Keratinocyte (primary cell): ENCODE measurements at places on chromosomes 4 and X. TPM values are rescaled to one million over a fixed set of nuclear protein-coding genes. Genes with fewer than 3 reads are reported as not detected.

GRCh38 chrX:118182025-118182424, 65.4 kb upstream of the KLHL13 start:
- H3K36me3 ChIP-seq, result no peaks in the 10 kb centered on the region
- no peak overlapping the region for H3K27ac ChIP-seq
- DNase-seq, result no peak
- H3K4me1 ChIP-seq, result peaks cover 4% of the 10 kb centered on the region
- H3K4me3 ChIP-seq, result no peak overlapping the region

DNA sequence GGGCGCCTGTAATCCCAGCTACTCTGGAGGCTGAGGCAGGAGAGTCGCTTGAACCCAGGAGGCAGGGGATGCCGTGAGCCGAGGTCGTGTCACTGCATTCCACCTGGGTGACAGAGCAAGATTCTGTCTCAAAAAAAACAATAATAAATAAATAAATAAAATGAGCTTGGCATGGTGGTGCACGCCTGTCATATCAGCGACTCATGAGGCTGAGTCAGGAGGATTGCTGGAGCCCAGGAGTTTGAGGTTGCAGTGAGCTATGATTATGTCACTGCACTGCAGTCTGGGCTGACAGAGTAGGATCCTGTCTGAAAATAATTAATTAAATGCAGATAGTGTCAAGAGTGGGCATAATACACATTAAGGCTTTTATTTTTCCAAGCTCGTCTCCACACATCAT, 77.5 kb downstream of the DHRSX start:
- no peaks in the 10 kb centered on the region for H3K4me1 ChIP-seq
- H3K27me3 ChIP-seq, result no peaks in the 10 kb centered on the region
- H3K4me3 ChIP-seq, result no peak overlapping the region
- no peak for DNase-seq

- H3K4me3 ChIP-seq, result no peak overlapping the region
- no peaks in the 10 kb centered on the region for H3K27me3 ChIP-seq
- no peaks in the 10 kb centered on the region for H3K36me3 ChIP-seq
- no peak for DNase-seq
- H3K27ac ChIP-seq, result no peak overlapping the region
These were observed 30.7 kb downstream of the CDKL2 start for GRCh38 chr4:75599647-75600046.

- DNase-seq, result no peak
- H3K36me3 ChIP-seq, result no peaks in the 10 kb centered on the region
- H3K4me3 ChIP-seq, result no peak overlapping the region
- no peaks in the 10 kb centered on the region for H3K27me3 ChIP-seq
- H3K4me1 ChIP-seq, result no peaks in the 10 kb centered on the region
These were observed 66.2 kb upstream of the TACR3 start for GRCh38 chr4:103786014-103786413.

DNA sequence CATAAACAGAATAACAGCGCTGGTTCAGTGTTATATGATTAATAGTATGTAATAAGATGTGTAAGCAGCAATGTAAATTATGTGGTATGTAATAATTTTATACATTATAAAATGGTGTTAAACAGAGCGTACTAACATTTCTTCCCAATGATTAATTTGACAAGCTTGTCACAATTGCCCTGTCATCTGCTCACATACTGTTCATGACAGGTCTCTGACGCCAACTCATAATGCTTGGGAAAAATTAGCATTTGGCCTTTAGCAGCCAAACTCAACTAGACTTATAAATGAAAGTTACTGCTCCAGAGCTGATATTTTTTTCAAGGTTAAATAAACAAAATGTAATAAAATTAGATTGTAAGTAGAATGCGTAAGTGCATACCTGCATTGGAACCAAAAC, 246.8 kb downstream of the TRAM1L1 start:
- DNase-seq, result no peak
- no peak overlapping the region for H3K27ac ChIP-seq
- no peaks in the 10 kb centered on the region for H3K4me1 ChIP-seq
- no peak overlapping the region for H3K4me3 ChIP-seq

DNA sequence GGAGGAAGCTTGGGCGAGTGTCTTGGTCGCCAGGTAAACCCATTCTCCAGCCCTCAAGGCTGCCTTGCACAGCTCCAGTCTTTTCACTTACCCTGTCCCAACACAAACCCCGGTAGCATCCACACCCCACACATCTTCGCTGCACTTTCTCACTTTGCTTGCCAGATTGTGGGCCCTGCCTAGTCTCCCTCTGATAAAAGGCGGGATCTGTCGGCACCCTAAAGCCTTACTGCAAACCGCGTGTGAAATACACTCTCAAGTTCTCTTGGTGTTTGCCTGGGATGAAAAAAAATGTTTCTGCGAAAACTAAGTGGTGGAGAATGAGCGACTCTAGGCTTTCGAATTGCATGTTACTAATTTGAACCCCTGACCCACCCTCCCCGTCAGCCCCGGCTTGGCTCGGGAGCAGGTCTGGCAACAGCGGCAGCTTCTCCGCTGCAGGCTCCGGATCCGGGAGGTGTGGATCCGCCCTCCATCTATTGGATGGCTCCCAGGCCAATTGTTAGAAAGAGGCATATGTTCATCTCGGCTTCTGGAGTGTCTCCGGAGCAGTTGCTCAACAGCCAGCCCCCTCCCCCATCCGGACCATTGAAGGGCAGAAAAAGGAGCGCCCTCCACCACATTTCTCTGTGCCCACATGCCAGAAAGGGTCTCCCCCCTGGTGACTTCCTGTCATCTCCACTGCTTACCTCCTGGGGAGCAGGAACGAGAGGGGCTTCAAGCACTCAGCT, 3.0 kb upstream of the CITED1 start:
- H3K36me3 ChIP-seq, result no peaks in the 10 kb centered on the region
- H3K4me1 ChIP-seq, result peaks cover 11% of the 10 kb centered on the region
- no peak overlapping the region for H3K27ac ChIP-seq

GRCh38 chrX:13489454-13489853, 79.9 kb upstream of the EGFL6 start:
- peak overlapping the region; percentile 51 for H3K27ac ChIP-seq
- peak; percentile 19 for DNase-seq
- no peaks in the 10 kb centered on the region for H3K27me3 ChIP-seq
- no peak overlapping the region for H3K4me3 ChIP-seq
- H3K4me1 ChIP-seq, result peaks cover 29% of the 10 kb centered on the region

DNA sequence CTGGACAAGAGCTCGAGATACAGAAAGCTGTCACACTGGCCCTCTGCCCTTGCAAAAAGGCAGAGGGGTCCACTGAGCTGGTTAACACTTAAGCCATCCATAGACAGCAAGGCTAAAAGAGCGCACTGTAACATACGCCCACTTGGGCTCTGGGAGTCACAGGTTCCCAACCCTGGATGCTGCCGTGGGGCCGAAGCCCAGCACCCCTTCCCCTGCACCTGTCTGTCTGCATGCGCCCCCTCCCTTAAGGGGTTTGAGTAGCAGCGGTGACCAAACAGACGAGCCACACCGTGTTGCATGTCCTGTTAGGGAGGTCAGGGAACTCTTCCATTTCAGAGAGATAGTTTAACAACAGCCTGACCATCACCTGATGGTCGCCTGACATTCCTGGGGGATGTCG, 138.4 kb upstream of the GALNTL6 start:
- no peak overlapping the region for H3K4me3 ChIP-seq
- H3K4me1 ChIP-seq, result no peaks in the 10 kb centered on the region
- H3K36me3 ChIP-seq, result no peaks in the 10 kb centered on the region
- no peaks in the 10 kb centered on the region for H3K27me3 ChIP-seq
- no peak overlapping the region for H3K27ac ChIP-seq

GRCh38 chr4:77619408-77619807, 13.8 kb downstream of the CXCL13 start:
- no peaks in the 10 kb centered on the region for H3K4me1 ChIP-seq
- H3K4me3 ChIP-seq, result no peak overlapping the region
- no peaks in the 10 kb centered on the region for H3K36me3 ChIP-seq
- peaks cover 10% of the 10 kb centered on the region for H3K27me3 ChIP-seq

DNA sequence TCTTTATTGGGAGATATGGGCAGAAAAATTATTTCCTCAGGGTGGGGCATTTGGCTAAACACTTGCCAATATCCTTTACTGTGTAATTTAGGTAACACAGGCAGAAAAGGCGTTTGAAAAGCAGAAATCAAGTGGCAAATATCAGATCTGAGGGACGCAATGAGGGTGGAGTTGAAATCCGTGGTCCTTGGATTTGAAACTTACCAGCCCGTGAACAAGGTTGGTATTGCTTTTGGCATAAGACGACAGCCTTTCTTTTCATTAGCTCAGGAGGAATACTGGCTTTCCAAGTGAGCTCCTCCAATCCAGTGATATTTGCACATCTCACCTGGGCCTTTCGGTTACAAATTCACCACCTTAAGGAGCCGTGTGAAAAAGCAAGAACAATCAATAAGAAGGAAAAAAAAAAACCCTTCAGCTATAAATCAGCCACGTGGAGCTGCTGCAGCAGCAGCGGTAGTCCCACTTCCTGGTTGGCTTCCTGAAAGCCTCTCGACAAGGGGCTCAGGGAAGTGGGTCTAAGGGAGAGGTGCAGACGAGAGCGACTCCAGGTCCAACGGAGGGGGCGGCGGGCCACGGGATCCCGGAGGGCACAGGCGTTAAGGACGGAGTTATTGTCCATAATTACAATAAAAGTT, 734 bp upstream of the GALNT7 start:
- H3K27me3 ChIP-seq, result no peaks in the 10 kb centered on the region
- peaks cover 6% of the 10 kb centered on the region for H3K36me3 ChIP-seq
- peaks cover 18% of the 10 kb centered on the region for H3K4me1 ChIP-seq
- H3K27ac ChIP-seq, result peak overlapping the region; percentile 77
- peak overlapping the region; percentile 93 for H3K4me3 ChIP-seq

DNA sequence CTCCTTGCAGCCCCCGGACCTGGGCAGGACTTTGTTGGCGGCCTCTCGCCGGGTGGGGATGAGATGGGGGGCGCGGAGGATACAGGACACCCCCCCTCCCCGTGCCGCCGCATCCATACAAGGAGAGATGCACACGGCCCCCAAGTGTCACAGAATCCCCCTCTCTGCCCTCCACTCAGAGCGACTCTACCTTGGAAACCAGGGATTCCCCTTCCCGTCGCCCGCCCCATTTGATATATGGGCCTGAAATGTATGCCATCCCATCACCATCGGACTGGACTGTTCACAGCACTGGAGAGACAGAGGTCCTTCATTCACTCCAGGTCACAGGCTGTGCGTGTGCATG, 426 bp downstream of the PORCN start:
- H3K4me3 ChIP-seq, result peak overlapping the region; percentile 55
- H3K36me3 ChIP-seq, result peaks cover 4% of the 10 kb centered on the region
- DNase-seq, result no peak
- no peaks in the 10 kb centered on the region for H3K27me3 ChIP-seq

GRCh38 chrX:148135738-148136137, 154.6 kb downstream of the FMR1NB start:
- no peaks in the 10 kb centered on the region for H3K36me3 ChIP-seq
- no peak overlapping the region for H3K4me3 ChIP-seq
- no peaks in the 10 kb centered on the region for H3K27me3 ChIP-seq
- H3K4me1 ChIP-seq, result no peaks in the 10 kb centered on the region

DNA sequence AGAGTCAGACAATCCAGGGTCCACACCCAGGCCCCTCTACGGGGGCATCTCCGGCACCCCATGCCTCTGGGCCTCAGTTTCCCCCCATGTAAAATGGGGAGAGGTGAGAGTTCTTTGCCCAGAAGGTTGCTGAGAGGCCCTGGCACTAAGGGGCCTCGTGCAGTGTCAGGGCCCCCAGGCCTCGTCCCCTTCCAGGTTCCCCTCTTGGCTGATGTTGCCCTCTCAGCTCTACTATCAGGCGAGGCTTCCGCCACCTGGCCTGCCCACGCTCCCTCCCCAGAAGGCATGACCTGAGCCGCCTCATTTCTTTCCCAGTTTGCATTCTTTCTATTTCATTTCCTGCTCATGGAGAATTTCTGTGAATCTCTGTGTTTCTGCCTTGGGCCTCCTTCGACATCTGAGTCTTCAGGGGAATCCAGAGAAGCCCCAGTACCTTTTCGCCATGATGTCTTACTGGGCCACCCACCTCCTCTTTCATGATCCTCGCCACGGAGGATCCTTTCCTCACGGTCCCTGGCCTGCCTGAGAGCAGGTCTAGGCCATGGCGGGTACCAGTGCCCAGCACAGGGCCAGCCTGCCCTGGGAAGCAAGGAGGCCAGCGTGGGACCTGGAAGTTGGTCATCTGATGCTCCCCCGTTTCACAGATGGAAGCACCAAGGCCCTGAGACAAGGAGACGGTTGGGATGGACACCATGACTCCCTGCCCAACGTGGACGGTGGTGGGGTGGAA, 21.9 kb upstream of the MRFAP1 start:
- peaks cover 15% of the 10 kb centered on the region for H3K36me3 ChIP-seq
- H3K27me3 ChIP-seq, result no peaks in the 10 kb centered on the region
- H3K27ac ChIP-seq, result no peak overlapping the region
- DNase-seq, result no peak
- H3K4me1 ChIP-seq, result no peaks in the 10 kb centered on the region
- H3K4me3 ChIP-seq, result no peak overlapping the region

DNA sequence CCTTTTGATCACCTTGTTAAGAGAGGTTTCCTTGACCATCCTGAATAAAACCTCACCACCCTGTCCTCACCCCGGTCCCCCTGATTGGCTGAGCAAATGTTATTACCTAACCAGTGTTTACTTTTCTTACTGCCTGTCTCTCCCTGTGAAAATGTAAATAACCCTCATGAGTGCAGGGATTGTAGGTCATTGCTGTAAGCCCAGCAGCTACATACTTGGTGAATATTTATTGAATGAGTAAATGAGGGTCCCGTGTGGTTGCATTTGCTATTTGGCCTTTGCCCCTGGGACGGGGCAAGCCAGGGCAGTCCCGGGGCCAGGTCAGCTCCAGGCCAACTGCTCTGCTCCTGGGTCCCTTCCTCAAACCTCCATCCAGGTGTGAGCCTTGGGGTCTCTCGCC, 55.5 kb upstream of the CLCN4 start:
- no peak overlapping the region for H3K27ac ChIP-seq
- H3K4me1 ChIP-seq, result no peaks in the 10 kb centered on the region
- DNase-seq, result no peak
- no peak overlapping the region for H3K4me3 ChIP-seq
- no peaks in the 10 kb centered on the region for H3K36me3 ChIP-seq
- no peaks in the 10 kb centered on the region for H3K27me3 ChIP-seq

DNA sequence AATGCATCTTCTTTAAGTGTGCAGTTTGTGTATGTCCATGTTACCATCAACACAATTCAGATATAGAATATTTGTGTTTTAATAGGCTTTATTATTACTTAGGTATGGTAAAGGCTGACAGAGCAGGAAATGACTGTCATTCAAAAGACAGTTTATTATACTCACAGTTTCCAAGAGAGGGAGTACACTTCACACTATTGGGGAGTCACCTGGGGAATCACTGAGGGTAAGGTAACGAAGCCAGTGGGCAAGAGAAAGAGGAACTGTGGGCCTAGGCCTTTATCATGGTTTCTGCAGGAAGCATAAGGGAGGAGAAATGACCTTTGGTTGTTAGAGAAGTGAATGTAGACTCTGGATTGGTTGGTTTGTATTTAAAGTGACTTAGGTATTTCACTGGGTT, 235.1 kb upstream of the HCCS start:
- H3K4me3 ChIP-seq, result no peak overlapping the region
- no peaks in the 10 kb centered on the region for H3K36me3 ChIP-seq
- no peaks in the 10 kb centered on the region for H3K27me3 ChIP-seq
- H3K27ac ChIP-seq, result no peak overlapping the region

RXFP1 gene
- 0.05 TPM in 1 of 3 replicates, not detected in the others for polyA plus RNA-seq

CT55 gene
- polyA plus RNA-seq, result not detected in 3 replicates

NAA11 gene
- not detected in 3 replicates for polyA plus RNA-seq

ADD1 gene
- polyA plus RNA-seq, result 77.0 to 138 TPM (median 109 TPM) in 3 replicates

UGT2B10 gene
- polyA plus RNA-seq, result not detected in 3 replicates

COQ2 gene
- polyA plus RNA-seq, result 15.5 to 29.1 TPM (median 20.3 TPM) in 3 replicates

CT45A2 gene
- polyA plus RNA-seq, result not detected in 3 replicates

ITIH6 gene
- 0.01 TPM in 1 of 3 replicates, not detected in the others for polyA plus RNA-seq
